Muscle of leg (tissue), 16 donors: ENCODE measurements at places on chromosomes 7 and 10. TPM values are rescaled to one million over a fixed set of nuclear protein-coding genes. Genes with fewer than 3 reads are reported as not detected.

FOXP2 gene
- total RNA-seq = 10.0 TPM

GIMAP1 gene
- total RNA-seq = 3.1 TPM

GPNMB gene
- 98.1 TPM for total RNA-seq

NEURL1 gene
- total RNA-seq = 19.8 TPM

ALOX5 gene
- 0.58 TPM for total RNA-seq

GRCh38 chr7:116100626-116101025, 70.1 kb upstream of the TFEC start:
- H3K27ac ChIP-seq = no peak overlapping the region
- no peaks in the 10 kb centered on the region for H3K4me1 ChIP-seq
- DNase-seq = no peak
- H3K27me3 ChIP-seq = no peaks in the 10 kb centered on the region
- H3K36me3 ChIP-seq = no peaks in the 10 kb centered on the region

GRCh38 chr7:104528142-104528541, 199.7 kb downstream of the LHFPL3 start:
- no peak overlapping the region for H3K27ac ChIP-seq
- no peak for DNase-seq

DNA sequence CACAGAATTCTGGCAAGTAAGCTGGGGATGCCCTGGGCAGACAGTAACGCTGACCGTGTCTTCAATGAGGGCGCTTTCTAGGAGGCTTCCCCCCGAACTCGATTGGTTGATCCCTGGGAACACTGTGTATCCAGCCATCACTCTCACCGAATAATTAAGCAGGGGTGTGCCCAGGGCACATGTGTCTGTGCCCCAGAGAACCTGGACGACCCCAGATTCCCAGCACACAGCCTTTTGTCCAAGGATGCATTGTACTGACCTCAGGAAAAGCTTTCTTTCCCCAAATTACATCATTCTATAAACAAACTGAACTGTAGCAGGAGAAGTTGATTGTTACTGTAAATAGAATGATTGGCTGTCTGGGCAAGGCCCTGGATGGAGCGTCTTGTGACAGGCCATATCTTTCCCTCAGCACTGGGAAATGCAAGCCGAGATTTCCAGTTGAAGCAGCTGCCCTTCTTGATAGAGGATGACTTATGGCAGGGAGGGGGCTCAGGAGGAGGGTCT, 6.6 kb upstream of the DEPP1 start:
- H3K4me1 ChIP-seq = peaks cover 40% of the 10 kb centered on the region
- no peak for DNase-seq
- H3K4me3 ChIP-seq = no peak overlapping the region

- H3K27me3 ChIP-seq = peaks cover 3% of the 10 kb centered on the region
- no peak for DNase-seq
- H3K36me3 ChIP-seq = no peaks in the 10 kb centered on the region
- peaks cover 12% of the 10 kb centered on the region for H3K4me1 ChIP-seq
- H3K27ac ChIP-seq = no peak overlapping the region
Measured at GRCh38 chr7:143510854-143511592, 33.4 kb downstream of the TAS2R41 start.

GRCh38 chr7:114527589-114527988, 113.0 kb downstream of the FOXP2 start:
- H3K27ac ChIP-seq = no peak overlapping the region
- DNase-seq = peak; percentile 19
- H3K27me3 ChIP-seq = no peaks in the 10 kb centered on the region
- no peaks in the 10 kb centered on the region for H3K4me1 ChIP-seq

GRCh38 chr10:95308389-95309302, 17.8 kb upstream of the PDLIM1 start:
- H3K27me3 ChIP-seq = no peaks in the 10 kb centered on the region
- H3K36me3 ChIP-seq = peaks cover 3% of the 10 kb centered on the region
- H3K4me1 ChIP-seq = no peaks in the 10 kb centered on the region

GRCh38 chr10:48681740-48682139, 2.9 kb upstream of the WDFY4 start:
- H3K27ac ChIP-seq = no peak overlapping the region
- no peak overlapping the region for H3K4me3 ChIP-seq
- H3K27me3 ChIP-seq = no peaks in the 10 kb centered on the region
- no peak for DNase-seq

GRCh38 chr7:149191851-149192250, 3.5 kb upstream of the ZNF282 start:
- peaks cover 12% of the 10 kb centered on the region for H3K4me1 ChIP-seq
- peaks cover 5% of the 10 kb centered on the region for H3K27me3 ChIP-seq
- H3K4me3 ChIP-seq = no peak overlapping the region

DNA sequence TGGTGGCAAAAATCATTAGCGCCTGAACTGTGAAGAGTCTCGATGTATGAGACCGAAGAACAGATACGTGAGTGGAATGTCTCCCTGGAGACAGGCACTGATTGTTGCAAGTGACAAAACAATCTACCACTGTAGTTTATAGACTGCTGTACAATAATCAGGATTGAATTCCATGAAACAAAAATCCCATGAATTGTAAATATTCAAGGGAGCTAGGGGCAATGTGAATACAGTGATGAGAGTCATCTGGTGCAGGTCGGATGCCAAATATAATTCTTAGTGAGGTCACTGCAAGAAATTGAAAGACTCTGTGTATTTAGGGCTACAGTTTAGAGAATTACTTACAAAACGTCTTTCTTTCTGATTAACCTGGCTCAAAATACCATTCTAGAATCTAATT, 594.4 kb upstream of the VSTM2A start:
- H3K36me3 ChIP-seq = no peaks in the 10 kb centered on the region
- no peak overlapping the region for H3K27ac ChIP-seq
- DNase-seq = peak; percentile 16
- no peaks in the 10 kb centered on the region for H3K27me3 ChIP-seq

- H3K4me1 ChIP-seq = no peaks in the 10 kb centered on the region
- no peaks in the 10 kb centered on the region for H3K36me3 ChIP-seq
- no peak overlapping the region for H3K27ac ChIP-seq
- no peak for DNase-seq
- no peaks in the 10 kb centered on the region for H3K27me3 ChIP-seq
Measured at GRCh38 chr10:75319274-75319673, 82.3 kb downstream of the ZNF503 start.

- peak overlapping the region; percentile 35 for H3K27ac ChIP-seq
- H3K27me3 ChIP-seq = peaks cover 1% of the 10 kb centered on the region
- no peak overlapping the region for H3K4me3 ChIP-seq
- peak; percentile 60 for DNase-seq
Measured at GRCh38 chr7:101527844-101528667, 101.0 kb downstream of the MYL10 start.

DNA sequence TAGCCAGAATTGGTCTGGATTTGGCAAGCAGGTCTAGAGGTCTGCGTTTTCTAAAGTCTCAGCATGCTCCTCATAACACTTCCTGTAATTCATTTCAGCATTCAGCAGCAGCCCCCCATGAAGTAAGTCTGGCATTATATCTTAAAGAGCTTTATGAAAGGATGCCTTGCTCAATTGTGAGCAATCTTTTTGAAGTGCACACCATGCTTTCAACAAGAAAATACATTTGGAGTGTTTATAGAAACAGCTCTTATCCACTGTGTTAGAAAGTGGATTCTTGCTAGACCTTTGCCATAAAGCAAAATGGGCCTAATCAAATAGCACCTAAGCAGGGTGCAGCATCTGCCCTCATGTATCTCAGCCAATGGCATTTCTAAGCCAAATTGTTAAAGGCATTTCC, 378.0 kb upstream of the AKR1E2 start:
- H3K4me1 ChIP-seq = no peaks in the 10 kb centered on the region
- H3K36me3 ChIP-seq = no peaks in the 10 kb centered on the region
- no peaks in the 10 kb centered on the region for H3K27me3 ChIP-seq
- no peak overlapping the region for H3K4me3 ChIP-seq

- no peaks in the 10 kb centered on the region for H3K27me3 ChIP-seq
- DNase-seq = peak; percentile 46
- H3K4me1 ChIP-seq = no peaks in the 10 kb centered on the region
- no peak overlapping the region for H3K4me3 ChIP-seq
- H3K36me3 ChIP-seq = no peaks in the 10 kb centered on the region
Measured at GRCh38 chr7:66348959-66349358, 143.8 kb downstream of the TPST1 start.

- H3K36me3 ChIP-seq = no peaks in the 10 kb centered on the region
- H3K27ac ChIP-seq = no peak overlapping the region
- no peak for DNase-seq
- H3K4me3 ChIP-seq = no peak overlapping the region
- H3K4me1 ChIP-seq = no peaks in the 10 kb centered on the region
Measured at GRCh38 chr7:107404740-107405537, 64.9 kb upstream of the GPR22 start.

DNA sequence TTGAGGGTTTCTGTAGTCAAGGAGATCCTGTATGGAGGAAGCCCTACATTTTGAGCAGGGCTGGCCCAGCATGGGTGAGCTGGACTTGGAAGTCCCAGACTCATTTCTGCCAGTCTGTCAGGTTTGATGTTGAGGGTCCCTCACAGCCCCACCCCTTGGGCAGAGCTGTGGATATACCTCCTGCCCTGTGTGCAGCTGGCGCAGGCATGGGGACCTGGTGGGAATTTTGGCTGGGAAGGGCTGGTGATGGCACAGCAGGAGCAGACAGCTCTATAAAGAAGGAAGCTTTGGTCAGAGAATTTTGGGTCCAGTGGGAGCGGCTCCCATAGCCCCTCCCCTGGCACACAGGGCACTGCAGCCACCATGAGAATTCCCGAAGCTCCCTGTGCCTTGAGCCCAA, 482.6 kb downstream of the RPS24 start:
- no peak for DNase-seq
- peaks cover 2% of the 10 kb centered on the region for H3K27me3 ChIP-seq
- no peaks in the 10 kb centered on the region for H3K36me3 ChIP-seq
- no peak overlapping the region for H3K4me3 ChIP-seq
- no peak overlapping the region for H3K27ac ChIP-seq

DNA sequence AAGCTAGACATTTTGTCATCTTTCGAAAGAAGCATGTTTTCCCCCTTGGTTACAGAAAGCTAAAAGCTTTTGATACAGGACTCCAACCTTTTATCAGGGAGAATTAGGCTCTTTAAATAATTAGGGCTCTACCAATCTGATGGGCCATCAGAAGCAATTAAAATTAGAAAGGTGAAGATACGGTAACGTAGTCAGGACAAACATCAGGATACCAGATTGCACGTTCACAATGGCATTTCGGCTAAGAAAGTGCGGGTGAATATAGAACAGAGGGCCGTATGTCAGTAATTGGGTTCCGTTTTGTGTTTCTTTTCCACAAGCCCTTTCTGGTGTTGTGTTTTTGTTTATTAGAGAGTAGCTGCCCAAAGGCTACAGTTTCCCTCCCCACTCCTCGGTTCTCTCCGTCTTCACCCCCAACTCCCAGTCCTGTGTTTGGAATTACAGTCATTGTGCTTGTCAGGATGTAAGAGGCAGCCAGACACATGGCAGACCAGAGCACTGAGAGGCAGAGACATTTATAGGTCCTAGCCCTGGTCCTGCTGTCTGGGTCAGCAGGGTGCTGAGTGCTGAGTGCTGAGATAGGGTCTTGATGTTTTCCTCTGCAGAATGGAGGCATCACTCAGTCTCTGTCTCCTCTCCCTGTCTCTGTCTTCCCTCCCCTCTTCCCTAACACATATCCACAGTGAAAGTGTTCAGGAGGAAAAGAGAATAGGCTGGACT, 5.5 kb downstream of the PFKP start:
- peaks cover 7% of the 10 kb centered on the region for H3K4me1 ChIP-seq
- H3K27me3 ChIP-seq = peaks cover 2% of the 10 kb centered on the region
- DNase-seq = no peak
- H3K4me3 ChIP-seq = no peak overlapping the region

- no peak overlapping the region for H3K4me3 ChIP-seq
- DNase-seq = peak; percentile 65
- H3K27ac ChIP-seq = peak overlapping the region; percentile 31
- no peaks in the 10 kb centered on the region for H3K27me3 ChIP-seq
- peaks cover 20% of the 10 kb centered on the region for H3K4me1 ChIP-seq
Measured at GRCh38 chr10:13955409-13956068, 368.8 kb downstream of the PRPF18 start.

DNA sequence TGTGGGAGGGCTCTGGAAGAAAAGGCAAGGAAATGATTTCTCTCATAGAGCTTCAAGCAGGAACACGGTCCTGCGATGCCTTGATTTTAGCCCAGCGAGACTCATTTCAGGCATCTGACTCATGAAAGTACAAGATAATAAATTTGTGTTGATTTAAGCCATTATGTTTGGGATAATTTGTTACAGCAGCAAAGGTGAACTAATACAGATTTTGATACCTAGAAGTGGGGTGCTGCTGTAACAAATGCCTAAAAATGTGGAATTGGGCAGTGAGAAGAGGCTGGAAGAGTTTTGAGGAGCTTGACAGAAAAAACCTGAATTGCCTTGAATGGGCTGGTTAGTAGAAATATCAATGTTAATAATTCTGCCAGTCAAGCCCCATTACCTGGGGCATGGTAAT, 44.1 kb upstream of the NRF1 start:
- no peaks in the 10 kb centered on the region for H3K36me3 ChIP-seq
- no peaks in the 10 kb centered on the region for H3K27me3 ChIP-seq
- H3K4me3 ChIP-seq = no peak overlapping the region
- no peak for DNase-seq
- no peaks in the 10 kb centered on the region for H3K4me1 ChIP-seq
- H3K27ac ChIP-seq = no peak overlapping the region

GRCh38 chr10:67607472-67607871, 88.5 kb downstream of the CTNNA3 start:
- H3K36me3 ChIP-seq = no peaks in the 10 kb centered on the region
- no peaks in the 10 kb centered on the region for H3K27me3 ChIP-seq
- no peaks in the 10 kb centered on the region for H3K4me1 ChIP-seq
- no peak overlapping the region for H3K27ac ChIP-seq
- no peak overlapping the region for H3K4me3 ChIP-seq
- no peak for DNase-seq

- no peaks in the 10 kb centered on the region for H3K4me1 ChIP-seq
- no peaks in the 10 kb centered on the region for H3K36me3 ChIP-seq
- H3K4me3 ChIP-seq = no peak overlapping the region
- no peaks in the 10 kb centered on the region for H3K27me3 ChIP-seq
- H3K27ac ChIP-seq = no peak overlapping the region
- no peak for DNase-seq
Measured at GRCh38 chr7:7773334-7774309, 55.2 kb upstream of the RPA3 start.

GRCh38 chr10:47030191-47030703, 119.0 kb downstream of the PTPN20 start:
- H3K4me1 ChIP-seq = peaks cover 47% of the 10 kb centered on the region
- DNase-seq = peak; percentile 90
- no peak overlapping the region for H3K4me3 ChIP-seq
- H3K36me3 ChIP-seq = no peaks in the 10 kb centered on the region

- peaks cover 23% of the 10 kb centered on the region for H3K36me3 ChIP-seq
- peaks cover 7% of the 10 kb centered on the region for H3K4me1 ChIP-seq
- DNase-seq = no peak
- no peak overlapping the region for H3K27ac ChIP-seq
Measured at GRCh38 chr7:30155481-30155880, 20.7 kb downstream of the MTURN start.

DNA sequence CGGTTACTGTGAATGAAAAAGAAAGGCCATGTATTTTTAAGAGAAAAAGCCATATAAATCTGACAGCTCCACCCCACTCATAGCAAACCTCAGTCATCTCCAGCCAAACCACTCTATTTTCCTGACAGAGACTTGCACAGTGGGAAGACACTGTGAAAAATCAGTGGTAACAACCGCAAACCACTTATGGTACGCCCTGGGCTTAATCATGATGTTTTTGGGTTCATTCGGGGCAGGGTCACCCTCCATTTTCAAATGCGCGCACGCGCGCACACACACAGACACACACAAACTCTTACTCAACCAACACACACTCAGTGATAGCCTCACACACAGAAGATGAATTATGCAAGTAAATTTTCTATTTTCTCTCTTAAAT, 82.1 kb upstream of the HPS1 start:
- H3K36me3 ChIP-seq = no peaks in the 10 kb centered on the region
- H3K27me3 ChIP-seq = peaks cover 4% of the 10 kb centered on the region
- no peak for DNase-seq
- no peak overlapping the region for H3K27ac ChIP-seq
- H3K4me1 ChIP-seq = no peaks in the 10 kb centered on the region
- no peak overlapping the region for H3K4me3 ChIP-seq
